ENCODE measurements at places on chromosomes 13 and 19.

- DNase-seq = peak; percentile 84
Observed at GRCh38 chr13:27621366-27622101, at the start of gene POLR1D. POLR1D (plus strand) TSS chr13:27621892; CDS start chr13:27621984, 92 bp downstream.

- DNase-seq = no peak
Observed at GRCh38 chr19:33418871-33419787, 45.6 kb downstream of the CEBPG start.

DNA sequence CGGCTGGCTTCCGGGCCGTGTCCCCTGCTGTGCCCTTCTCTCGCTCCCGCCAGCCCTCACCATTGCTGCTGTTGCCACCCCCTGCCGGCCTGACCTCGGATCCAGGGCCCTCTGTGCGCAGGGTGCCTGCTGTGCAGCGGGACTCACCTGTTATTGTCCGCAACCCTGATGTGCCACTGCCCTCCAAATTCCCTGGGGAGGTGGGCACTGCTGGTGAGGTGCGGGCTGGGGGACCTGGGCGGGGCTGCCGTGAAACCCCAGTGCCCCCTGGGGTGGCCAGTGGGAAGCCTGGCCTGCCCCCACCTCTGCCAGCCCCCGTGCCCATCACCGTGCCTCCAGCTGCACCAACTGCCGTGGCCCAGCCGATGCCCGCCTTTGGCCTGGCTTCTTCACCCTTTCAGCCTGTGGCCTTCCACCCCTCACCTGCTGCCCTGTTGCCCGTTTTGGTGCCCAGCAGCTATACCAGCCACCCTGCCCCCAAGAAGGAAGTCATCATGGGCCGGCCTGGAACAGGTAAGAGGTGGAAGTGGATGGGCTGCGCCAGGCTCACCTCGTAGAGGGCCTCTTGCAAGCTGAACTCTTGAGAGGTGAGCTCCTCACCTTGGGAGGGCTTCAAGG, 5.1 kb downstream of the CIC start:
- no peak for DNase-seq

- no peak for DNase-seq
Observed at GRCh38 chr19:3348042-3348441, 18.3 kb upstream of the NFIC start.

- DNase-seq = no peak
Observed at GRCh38 chr13:99311748-99312492, 4.7 kb upstream of the GPR183 start.

DNA sequence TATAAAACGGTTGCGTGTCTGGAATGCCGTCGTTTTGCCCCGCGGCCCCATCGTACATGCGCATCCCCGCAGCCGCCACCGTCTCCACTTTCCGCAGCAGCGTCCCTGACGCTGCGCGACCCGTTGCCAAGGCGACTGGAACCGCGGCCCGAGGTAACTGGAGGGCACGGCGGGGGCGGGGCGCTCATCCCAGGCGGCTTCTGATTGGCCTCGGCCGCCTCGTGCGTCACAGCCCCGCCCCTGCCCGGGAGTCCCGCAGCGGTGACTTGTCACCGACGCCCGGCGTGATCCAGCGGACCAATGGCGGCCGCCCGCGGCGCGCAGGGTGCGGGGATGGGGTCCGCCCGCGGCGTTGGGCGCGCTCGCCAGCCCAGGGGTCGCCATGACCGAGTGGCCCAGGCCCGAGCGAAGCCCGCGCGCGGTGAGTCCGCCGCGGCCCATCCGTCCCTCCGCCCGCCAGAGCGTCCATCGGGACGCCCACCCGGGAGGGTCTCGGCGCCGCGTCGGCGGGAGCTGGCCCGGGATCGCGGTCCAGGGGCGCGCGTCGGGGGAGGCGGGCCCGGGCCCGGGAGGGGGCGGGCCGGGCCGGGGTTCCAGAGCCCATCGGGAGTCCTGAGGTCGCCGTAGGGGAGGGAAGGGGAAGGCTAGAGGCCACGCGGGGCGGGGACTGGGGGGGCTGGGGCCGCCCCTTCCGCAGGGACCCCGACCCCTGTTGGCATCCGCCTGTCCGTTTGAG, at the start of gene ZSCAN1:
TSS of gene ZSCAN1 (plus strand) at position 285 of the 736 bp plus-strand sequence. CDS start 3,812 bp downstream, outside the sequence.
- DNase-seq = peak; percentile 33

DNA sequence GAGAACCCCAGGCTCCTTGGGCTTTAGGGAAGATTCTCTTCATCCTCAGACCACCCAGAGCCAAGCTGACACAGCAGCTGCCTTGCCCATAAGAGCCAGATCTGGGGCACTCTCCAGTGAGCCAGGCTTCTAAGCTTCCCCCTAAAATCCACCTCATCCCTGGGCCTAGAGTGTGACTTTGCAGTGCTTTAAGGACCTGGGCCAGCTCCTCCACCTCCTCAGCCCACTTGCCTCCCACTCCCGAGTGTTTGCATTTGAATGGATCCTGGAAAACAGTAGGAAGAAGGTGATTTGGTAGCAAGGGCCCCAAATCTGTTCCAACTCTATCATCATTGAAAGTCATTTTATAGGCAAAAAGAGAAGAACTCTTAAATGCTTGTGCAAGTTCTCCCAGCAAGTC, 108.7 kb upstream of the UBL3 start:
- no peak for DNase-seq
